ENCODE measurements at places on chromosomes 4 and X.

GRCh38 chr4:180827232-180828009 is 1415.8 kb upstream of the TENM3 start:
- peak; percentile 28 for DNase-seq

DNA sequence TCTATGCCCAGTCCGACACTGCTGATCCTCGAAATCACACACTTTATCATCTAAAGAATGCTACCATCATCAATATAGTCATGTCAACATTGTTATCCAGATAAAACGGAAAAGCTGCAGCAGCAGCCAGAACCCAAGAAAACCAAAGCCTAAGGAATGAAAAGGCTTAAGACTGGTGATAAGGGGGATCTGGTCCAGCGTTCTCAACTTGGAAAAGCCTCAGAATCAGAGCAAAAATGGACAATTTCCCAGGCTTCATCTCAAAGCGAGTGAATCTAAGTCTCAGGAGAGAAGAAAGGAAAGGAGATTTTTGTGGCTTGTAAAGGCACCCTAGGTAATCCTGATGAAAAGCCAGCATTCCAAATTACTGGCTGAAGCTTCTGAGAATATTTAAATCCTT is 8.2 kb downstream of the ZNF518B start:
- no peak for DNase-seq

DNA sequence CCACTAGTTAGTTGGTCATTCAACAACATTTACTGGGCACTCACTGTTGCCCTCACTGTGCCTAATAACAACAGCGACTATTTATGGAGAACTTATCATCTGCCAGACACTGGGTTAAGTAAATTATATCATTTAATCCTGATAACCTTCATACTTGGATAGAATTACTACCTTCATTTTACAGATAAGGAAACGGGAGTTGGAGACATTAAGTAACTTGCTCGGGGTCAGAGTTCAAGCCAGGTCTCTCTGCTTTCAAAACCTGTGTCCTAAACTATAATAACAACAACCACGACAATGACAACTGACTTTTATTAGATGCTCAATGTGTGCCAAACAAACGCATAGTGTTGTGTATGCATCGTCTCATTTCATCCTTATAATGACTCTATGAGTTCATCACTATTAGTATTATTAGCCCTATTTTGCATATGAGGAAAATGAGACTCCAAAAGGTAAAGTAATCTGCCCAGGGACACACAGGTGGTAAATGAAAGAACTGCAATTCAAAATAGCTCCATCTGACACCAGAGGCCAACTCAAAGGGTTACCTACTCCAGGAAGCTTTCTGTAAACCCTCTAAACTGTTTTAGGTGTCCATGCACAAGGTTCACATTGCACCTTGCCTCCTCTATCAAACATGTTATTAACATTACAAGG is 98.4 kb upstream of the ACSL4 start:
- no peak for DNase-seq

DNA sequence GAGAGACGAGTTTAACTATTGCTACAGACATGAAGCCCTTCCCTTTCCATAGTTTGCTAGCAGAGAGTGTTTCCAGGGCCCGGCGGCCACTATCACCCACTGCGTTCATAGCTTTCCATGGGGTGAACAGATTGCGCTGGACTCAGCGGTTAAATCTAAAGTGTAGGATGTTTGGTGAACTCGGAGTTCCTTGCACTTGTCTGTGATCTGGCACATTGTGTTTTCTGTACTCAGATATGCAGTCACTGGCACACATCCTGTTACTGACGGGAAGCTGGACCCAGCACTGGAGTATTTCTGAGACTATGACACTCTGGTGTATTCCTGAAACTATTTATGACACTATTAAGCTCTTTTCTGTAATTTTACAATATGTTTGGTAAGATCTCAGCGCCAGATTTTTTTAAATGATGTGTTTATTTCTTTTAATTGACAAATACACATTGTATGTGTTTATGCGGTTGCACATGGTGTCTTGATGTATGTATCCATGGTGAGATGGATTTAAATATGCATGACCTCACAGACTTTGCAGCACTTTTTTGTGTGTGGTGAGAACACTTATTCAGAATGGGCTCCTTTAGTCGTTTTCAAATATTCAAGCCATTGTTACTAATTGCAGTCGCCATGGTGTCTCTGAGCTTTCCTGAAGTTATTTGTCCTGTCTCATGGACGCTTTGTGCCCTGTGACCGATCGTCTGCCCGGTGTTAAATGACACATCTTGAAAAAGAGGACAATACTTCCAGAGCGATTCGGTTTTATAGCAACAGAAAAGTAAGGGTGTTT is 14.1 kb downstream of the CD99 start:
- DNase-seq: no peak

DNA sequence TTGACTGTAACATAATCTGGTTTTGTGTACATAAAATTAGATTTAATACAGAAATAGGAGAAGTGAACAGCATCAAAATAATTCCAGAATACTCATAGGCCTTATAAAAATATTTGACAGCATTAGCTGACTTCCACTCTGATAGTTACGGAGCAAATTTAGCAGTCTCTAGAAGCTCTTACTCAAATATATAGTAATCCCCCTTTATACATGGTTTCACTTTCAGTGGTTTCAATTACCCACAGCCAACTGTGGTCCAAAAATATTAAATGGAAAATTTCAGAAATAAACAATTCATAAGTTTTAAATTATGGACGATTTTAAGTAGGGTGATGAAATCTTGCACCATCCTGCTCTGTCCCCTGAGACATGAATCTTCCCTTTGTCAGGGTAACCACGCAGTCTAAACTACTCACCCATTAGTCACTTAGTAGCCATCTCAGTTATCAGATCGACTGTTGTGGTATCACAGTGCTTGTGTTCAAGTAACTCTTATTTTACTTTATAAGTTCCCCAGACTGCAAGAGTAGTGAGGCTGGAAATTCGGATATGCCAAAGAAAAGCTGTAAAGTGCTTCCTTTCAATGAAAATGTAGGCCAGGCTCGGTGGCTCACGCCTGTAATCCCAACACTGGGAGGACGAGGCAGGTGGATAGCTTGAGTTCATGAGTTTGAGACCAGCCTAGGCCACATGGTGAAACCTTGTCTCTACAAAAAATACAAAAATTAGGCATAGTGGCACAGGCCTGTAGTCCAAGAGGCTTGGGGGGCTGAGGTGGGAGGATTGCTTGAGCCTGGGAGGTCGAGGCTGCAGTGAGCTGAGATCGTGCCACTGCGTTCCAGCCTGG is 17.2 kb upstream of the RTL9 start:
- peak; percentile 71 for DNase-seq

DNA sequence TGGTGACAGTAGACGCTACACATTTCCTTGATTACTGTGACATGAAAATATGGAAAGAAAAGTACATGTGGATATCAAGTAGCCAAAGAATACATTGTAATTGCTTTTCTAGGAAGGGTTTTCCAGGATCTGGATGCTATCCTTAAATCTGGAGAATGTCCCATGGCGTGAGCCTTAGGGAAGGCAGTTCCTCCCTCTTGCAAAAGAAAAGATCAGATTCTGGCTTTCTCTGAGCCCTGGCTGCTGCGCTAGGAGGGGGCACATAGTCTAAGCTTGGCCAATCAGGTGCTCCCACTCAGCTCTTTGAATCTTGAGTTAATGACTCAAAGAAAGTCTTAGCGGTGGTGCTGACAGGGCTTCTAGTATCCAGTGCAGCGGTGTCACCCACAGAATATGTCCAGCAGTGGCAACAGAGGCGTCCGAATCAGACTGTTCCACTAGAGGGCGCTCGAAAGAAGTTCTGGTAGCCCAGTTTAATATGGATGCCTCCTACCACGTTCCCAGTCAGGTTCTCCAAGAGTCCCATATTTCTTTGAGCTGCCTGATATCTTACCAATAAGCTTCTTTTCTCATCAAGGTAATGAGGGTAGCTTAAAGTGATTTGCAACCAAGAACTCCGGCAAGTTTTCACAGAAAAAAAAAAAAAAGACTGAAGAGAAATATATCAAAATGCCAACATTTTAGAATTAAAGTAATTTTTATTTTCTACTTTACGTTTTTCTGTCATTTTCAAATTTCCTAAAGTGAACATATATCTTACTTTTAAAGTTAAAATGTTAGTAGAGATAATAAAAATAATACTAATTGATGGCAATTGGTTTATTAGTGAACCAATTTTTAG is 213.4 kb upstream of the S100G start:
- peak; percentile 36 for DNase-seq

GRCh38 chr4:185472103-185472542 is 590 bp upstream of the CCDC110 start:
- DNase-seq: no peak

DNA sequence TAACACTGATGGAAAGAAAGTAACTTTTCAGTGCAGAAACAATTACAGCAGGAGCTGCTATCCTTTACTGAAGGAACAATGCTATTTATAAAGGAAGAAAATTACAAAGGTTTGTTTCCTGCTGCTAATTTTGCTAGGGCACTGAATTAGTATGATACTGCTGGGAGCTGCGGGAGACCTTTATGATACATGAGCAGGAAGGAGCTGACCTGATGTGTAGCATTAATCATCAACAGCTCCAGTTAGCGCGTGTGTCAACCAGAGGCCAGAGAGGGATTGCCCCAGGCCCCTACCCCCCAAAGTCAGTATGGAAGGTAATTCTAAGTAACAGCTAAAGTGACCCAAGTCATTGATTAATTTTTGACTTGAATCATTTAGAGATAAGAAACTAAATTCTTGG is 728.9 kb downstream of the PCDH18 start:
- no peak for DNase-seq
